ENCODE measurements at places on chromosomes 12 and 14.
A peak's percentile ranks its signal among the peaks of the same experiment; 100 is the strongest.

- DNase-seq: no peak
These were observed 366.8 kb downstream of the VRK1 start for GRCh38 chr14:97164021-97164420.

GRCh38 chr14:75689012-75689411 lies 28.0 kb downstream of the TTLL5 start:
- no peak for DNase-seq

GRCh38 chr14:24976602-24977001 lies 73.3 kb downstream of the STXBP6 start:
- no peak for DNase-seq

DNA sequence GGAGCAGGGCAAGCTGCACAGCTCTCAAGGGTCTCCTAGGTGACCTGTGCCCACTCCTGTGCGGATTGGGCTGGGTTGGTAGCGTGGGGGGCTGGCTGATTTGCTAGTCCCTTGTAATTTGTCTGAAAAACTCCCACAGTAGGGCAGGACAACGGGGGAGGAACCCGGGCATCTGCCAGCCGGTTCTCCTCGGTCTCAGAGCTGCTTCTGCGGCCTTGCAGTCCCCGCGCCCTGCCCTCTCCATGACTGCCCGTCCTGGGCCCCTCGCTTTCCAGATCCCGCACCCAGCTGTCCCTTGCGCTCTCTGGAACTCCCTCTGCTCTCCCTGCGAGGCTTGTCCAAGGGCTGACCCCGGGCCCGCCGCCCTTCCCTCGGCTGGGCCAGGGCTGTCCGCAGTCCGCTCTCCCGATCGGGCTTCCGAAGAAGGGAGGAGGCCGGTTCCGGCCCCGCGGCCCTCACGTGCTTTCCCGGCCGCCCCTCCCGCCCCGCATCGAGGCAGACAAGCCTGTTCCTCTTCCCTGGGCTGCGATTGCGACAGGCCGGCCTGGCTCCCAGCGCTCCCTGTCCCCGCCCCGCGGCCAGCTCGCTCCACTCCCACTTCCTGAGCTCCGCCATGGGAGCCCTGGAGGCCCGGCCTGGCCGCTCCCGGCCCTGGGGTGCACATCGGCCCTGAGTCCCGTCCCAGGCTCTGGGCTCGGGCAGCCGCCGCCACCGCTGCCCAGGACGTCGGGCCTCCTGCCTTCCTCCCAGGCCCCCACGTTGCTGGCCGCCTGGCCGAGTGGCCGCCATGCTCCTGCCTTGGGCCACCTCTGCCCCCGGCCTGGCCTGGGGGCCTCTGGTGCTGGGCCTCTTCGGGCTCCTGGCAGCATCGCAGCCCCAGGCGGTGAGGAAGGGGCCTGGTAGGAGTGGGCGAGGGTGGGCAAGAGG lies at the start of gene LTBR:
Gene LTBR (plus strand): TSS at position 591 of the 927 bp plus-strand sequence. CDS start 197 bp downstream, at position 788.
- DNase-seq: peak; percentile 93

- DNase-seq: no peak
These were observed 31.8 kb upstream of the DNM1L start for GRCh38 chr12:32647275-32647674.

GRCh38 chr12:39605996-39606395 lies 13.6 kb downstream of the ABCD2 start:
- DNase-seq: no peak

DNA sequence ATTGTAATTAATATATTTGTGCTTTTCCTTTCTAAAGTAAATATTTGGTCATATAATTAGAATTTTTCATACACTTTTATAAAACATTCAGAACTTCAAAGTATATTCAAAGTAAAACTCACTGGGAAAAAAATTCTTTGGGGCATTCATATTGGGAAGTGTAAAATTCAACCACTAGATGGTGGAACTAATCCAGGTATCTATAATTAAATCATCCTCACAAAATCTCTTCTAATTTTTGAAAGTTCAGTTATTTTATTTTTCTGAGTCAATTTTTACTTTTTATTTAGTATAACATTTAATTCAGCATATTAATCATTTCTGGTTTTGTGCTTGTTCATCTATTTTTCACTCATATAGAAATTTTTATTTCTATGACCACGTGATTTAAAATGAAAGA lies 81.0 kb downstream of the NTS start:
- DNase-seq: peak; percentile 39

- no peak for DNase-seq
These were observed 20.5 kb downstream of the RNF10 start for GRCh38 chr12:120554678-120555077.

- DNase-seq: no peak
These were observed 67.9 kb upstream of the ESRRB start for GRCh38 chr14:76307786-76308780.

- no peak for DNase-seq
These were observed 4.3 kb downstream of the RNASE1 start for GRCh38 chr14:20798318-20798717.

- DNase-seq: no peak
These were observed 907.2 kb downstream of the LRFN5 start for GRCh38 chr14:42513837-42514236.

DNA sequence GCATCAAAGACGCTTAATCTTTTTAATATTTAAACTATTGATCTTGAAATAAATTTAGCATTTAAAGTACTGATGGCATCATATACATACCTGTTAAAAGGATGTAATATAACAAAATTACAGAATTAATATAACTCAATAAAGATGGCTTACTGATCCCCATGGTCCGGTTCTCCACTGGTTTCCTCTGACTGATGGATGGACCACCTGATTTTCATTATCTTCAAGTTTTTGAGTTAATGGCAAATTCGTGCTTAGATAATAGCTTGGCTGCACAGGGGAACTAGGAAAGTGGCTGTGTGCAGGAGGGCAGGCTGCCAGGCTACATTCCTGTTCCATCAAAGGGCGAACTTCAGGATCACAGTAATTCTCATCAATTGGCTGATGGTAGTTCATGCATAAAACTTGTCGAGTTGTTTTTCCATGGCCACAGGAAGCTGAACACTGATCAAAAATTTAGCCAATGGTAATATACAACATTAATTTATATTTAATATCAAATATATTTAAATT lies 123.9 kb downstream of the ADAMTS20 start:
- no peak for DNase-seq

GRCh38 chr14:26401179-26401968 lies 196.5 kb downstream of the NOVA1 start:
- no peak for DNase-seq

GRCh38 chr12:32120419-32120818 lies 13.8 kb downstream of the BICD1 start:
- peak; percentile 52 for DNase-seq

GRCh38 chr14:23378612-23379220 lies 1.9 kb downstream of the CMTM5 start:
- DNase-seq: no peak

DNA sequence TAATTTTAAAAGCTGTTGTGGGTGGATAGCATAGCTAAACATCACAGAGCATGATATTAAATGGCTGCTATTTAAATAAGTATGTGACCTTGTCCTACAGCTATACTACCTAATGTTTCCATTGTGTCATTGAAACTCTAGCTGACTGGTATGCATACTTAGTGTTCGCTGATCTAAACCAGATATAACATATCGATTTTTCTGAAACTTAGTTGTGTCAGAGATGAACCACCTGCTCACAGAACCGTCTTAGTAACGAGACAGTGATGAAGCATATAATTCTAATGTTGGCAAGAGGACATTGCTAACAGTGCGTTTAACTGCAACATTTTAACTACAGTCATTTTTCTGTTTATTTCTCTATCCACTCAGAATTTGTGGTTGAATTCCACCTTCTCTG lies 36.1 kb upstream of the NUAK1 start:
- DNase-seq: no peak

GRCh38 chr12:106583242-106584103 lies 669 bp downstream of the RFX4 start:
- DNase-seq: no peak

DNA sequence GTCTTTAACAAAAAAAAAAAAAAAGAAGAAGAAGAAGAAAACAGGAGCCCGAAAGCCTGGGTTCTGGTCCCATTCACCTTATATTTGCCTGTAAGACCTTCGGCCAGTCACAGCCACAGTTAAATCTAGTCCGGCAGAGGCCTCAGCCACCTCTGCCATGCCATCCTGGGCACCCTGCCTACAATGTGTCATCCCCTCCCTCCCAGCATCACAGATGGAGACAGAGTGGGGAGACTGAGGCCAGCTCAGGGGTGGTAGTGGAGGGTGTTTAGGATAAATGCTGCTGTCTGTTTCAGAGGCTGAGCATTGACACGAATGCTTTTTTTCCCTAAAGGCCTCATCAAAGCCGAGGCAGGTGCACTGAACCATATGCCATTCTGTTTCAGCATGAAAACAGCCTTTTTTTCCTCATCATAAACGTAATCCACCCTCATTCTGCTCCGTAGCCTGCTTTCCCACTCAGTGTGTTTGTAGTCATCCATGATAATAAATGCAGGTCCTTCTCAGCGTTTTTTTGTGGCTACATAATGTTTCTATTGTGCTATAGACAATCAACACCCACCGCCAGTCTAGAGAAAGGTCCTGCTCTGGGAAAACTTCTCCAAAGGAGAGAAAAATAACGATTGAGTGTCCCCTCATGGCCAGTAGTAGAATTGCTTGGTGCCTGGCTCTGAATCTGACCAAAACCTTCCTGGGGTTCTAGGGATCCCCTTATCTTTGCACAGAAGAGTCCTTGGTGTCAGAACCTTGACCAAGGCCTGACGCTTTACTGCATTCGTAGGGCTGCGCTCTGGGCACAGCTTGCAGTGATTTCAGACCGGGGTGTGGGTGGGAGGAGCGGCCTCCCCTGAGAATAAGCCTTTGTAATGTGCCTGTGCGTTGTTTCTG lies 41.1 kb upstream of the TSPAN9 start:
- peak; percentile 35 for DNase-seq

DNA sequence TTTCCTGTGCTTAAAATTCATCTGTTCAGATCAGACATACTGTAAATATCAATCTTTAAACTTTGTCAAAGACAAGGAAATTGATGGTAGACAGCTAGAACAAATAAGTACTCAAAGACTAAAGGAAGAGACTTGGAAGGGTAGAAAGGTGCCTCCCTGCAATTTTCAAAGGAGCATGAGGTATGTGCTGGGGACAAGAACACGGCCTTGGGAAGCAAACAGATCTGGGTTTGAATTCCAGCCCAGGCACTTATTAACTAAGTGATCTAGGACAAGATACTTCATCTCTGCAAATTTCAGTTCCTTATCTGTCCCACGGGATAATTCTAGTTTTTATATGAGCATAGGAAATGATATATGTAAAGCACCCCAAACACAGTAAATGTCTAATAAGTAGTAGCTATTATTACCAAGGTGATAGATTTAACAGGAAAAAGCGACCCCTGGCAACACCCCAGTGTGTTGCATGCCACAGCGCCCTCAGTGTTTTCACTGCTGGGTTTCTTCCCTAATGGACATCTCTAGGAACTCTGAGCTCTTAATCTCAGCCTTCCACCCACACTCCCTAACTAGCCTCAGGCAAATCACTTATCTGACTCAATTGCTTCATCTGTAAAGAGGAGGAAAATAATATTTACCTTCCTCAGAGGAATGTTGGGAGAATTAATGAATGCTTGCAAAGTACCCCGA lies 44.7 kb upstream of the BMP4 start:
- no peak for DNase-seq

DNA sequence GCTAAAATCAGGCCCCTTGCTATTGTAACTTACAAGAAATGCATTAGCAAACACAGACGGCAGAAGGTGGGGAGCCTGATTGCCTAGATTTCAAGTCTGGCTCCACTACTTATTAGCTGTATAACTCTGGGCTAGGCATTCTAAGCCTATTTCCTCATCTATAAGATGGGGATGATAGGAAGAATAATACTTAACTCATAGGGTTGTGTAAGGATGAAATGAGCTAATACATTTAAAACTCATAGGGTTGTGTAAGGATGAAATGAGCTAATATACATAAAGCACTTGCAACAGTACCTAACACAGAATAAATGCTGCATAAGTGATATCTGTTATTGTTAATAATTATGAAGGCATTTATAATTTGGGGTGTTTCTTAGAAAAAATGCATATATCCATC lies 60.1 kb upstream of the DIO2 start:
- no peak for DNase-seq

- DNase-seq: no peak
These were observed 1.4 kb upstream of the SCN8A start for GRCh38 chr12:51589557-51590176.

DNA sequence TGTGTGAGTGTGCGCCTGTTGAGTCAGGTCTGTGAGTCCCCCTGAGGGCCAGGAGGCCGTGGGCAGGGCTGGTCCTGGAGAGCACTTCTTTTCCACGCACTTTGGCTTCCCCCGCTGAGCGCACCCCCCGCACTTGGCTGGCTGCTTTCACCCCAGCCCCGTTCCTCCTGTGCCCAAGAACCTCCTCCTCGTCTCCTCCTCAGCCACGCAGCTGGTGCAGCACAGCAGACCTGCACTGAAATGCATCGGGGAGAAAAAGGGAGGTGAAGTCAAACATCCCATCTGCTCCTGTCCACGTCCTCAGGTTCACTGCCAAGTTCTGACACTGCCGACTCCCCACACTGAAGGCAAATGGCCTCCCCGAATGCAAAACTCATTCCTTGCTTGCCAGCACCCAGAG lies 362.7 kb upstream of the SFSWAP start:
- no peak for DNase-seq

- DNase-seq: no peak
These were observed 8.7 kb upstream of the RGS6 start for GRCh38 chr14:71923513-71923912.

DNA sequence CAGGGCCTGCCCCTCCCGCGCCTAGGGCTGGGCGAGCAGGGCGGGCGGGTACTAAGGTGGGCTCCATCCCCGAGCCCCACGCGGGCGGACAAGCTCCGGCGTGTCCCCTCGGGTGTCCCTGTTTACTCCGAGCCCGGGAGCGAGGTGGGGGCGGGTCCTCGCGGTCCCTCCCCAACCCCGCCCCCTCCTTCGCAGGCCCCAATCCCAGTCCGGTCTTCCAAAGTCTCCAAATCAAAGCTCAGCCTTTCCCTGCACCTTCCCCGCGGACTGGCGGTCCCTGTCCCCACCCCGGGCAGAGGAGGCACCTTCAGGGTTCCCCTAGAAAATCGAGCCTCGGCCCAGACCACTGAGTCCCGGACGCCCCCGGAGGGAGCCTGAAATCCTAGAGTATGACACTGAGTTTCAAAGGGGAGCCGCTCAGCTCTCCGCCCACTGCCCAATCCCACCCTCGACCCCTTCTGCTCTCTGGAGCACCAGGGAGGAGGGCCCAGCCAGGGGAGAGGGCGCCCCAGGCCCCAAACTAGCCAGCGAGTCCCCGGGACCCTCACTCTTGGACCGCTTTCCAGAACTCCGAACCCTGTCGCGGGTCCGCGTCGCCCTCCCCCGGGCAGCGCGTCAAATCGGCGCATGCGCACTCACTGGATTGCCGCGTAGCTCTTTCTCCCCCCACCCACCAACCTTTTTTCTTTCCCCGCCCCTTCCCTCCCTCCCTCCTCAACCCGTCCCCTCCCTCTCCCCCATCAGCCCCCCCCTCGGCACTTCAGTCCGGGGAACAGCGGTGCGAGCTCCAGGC lies at the start of gene LRP1:
Gene LRP1 (plus strand): TSS at position 758 of the 793 bp plus-strand sequence. CDS start 482 bp downstream, outside the sequence.
- no peak for DNase-seq

DNA sequence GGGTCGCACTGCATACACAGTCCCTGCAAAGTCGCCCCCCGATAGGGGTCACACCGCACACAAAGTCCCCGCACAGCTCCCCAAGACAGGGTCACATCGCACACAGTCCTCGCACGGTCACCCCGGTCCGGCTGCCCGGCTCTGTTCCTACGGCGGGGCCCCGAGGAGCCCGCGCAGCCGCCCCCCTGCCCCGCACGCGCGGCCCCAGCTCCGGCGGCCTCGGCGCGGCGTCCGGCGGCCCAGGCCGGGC lies 300 bp downstream of the SSH1 start:
- no peak for DNase-seq

Measured in OCI-M1 (cell line).